ENCODE measurements at places on chromosomes 3 and 15.

DNA sequence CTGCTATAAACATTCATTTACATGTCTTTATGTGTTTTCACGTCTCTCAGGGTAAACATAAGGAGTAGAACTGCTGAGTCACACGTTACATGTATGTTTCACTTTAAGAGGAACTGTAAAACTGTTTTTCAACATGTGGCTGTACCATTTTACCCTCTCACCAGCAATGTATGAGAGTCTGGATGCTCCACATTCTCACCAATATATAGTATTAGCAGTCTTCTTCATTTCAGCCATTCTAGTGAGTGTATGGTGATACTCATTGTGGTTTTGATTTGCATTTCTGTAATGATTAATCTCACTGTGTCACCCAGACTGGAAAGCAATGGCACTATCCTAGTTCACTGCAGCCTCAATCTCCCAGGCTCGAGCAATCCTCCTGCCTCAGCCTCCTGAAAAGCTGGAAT lies 37.1 kb downstream of the PHC3 start:
- DNase-seq, result no peak

DNA sequence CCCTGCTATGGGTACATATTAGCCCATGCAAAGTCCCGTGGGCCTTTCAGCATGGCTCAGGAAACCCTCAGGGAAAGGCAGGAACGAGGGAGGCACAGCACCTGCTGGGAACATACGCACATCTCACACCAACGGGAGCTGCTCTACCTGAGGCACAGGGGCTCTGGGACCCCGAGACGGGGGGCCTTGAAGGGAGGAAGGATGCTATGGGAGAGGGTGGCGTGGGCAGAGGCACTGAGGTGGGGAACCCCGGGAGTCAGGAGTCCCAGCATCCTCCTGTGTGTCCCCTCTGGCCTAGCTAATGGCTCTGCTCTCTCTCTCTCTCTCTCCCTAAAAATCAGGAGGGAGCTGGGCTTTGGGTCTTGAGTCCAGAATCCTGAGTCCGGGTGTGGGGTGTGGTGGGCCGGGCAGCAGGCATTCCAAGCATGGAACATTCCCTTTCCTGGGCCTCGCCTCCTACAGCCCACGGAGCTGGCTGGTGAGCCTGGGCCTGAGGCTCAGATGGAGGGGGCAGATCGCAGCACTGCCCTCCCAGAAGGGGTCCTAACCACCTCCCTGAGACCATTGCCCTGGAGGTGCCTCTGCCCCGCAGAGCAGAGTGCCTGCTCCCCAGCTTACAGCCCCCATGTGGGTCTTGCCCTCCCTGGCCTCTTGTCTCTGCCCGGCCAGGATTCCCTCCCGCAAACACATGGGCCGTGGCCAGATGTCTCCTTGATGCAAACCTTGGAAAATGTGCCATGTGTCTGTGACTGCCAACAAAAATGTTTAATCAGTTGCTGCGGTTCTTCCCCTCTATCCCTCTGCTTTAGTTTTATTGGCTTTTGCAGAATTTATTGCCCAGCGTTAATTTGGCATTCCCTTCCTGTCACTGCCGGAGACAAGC lies 101.6 kb downstream of the TMEM266 start:
- DNase-seq, result no peak

- no peak for DNase-seq
These were observed 27.7 kb downstream of the RAB7A start for GRCh38 chr3:128753715-128754114.

DNA sequence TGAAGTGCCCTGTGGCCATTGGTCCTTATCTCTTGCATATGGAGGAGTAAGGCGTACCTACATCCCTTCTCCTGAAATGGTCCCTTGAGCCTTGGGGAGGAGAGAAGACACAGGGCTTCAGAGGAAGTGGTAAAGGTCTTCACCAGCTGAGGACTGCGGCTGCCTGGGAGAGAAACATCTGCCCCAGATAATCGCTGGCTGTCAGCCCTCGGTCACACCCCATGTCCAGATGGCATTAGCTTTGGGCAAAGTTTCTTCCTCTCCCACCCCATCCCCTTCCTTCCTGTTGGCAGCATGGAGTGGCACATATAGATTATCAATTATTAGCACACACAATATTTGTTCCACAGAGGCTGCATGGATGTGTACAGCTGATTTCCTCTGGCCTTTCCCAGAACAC lies 61.6 kb downstream of the LRTM1 start:
- no peak for DNase-seq

DNA sequence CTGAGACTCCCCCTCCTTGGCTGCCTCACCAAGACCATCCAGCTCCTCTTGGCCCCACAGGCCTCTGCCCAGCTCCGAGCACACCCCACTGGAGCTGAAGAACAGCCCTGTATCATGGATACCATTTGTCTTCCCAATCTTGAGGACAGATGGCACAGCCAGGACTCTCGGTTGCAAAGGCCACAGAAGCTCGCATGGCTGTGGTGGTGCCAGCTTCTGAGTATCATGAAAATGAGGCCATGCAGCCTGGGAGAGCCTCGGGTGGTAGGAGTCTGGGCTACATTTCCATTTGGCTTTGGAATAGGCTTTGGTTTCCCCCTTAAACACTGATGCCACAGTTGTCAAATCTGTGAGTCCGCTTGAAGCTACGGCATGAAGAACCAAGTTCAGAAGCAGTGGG lies 106.6 kb downstream of the SEMA5B start:
- DNase-seq, result no peak

DNA sequence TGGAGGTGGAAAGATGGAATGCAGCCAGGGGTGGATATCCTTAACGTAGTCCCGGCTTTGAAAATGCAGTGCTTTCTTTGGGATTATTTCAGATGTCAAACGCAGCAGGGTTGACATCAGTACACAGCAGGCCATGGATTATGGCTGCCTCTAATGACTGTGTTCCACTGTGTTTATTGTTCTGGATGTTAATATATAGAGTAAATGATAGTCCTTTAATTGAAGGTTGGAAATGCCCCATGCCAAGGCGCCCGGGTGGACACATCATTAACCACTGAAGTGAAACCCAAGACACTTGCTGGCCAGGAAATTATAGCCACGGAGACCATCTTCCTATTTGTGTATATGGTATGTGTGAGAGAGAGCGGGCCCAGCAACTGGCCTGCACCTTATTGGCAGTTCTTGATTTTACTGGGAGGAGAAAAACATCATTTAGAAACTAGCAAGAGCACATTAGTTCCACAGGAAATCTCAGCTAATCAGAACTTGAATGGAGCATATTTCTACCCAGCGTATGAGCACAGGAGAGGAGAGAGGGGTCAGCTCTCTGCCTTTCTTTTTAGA lies 254.9 kb upstream of the RASGRP1 start:
- no peak for DNase-seq

DNA sequence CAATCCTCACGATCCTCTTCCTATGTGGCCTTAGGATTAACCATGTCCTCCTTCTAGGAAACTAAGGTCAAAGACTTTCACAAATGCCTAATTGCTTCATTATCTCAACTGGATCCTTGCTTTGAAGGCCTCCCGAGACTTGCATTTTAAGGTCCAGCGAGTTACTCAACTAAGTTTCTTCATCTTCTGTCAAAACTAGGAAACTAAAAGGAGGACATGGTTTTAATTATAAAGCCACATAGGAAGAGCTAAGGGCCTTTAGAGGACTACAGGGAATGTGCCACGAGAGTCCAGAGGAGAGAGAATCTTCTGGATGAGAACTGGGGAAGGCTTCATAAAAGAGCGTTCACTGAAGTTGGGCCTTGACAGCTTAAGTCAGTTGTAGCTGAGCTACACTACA lies 87.8 kb upstream of the LPP start:
- no peak for DNase-seq

- no peak for DNase-seq
These were observed 19.8 kb downstream of the IL1RAP start for GRCh38 chr3:190533511-190534281.

DNA sequence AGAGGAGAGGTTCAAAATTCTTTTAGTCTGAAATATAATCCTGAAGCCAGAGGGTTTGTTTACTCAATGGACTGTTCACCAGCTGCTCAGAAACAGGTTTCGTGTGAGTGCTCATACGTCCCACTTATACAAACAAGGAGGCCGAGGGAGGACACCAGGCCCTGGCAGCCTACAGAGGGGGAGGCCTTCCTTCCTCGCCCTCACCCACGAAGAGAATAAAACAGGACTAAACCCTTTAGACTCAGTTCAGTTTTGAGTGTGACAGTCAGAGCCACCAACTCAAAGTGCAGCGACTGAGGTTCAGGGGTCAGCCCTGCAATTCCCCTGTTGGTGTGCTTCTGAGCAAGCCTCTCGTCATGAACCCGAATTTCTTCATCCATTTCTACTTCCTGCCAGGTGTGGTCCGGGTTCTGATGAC lies 17.3 kb downstream of the FAM174B start:
- DNase-seq, result no peak

- no peak for DNase-seq
These were observed 193.2 kb upstream of the TPRG1 start for GRCh38 chr3:188978421-188979171.

DNA sequence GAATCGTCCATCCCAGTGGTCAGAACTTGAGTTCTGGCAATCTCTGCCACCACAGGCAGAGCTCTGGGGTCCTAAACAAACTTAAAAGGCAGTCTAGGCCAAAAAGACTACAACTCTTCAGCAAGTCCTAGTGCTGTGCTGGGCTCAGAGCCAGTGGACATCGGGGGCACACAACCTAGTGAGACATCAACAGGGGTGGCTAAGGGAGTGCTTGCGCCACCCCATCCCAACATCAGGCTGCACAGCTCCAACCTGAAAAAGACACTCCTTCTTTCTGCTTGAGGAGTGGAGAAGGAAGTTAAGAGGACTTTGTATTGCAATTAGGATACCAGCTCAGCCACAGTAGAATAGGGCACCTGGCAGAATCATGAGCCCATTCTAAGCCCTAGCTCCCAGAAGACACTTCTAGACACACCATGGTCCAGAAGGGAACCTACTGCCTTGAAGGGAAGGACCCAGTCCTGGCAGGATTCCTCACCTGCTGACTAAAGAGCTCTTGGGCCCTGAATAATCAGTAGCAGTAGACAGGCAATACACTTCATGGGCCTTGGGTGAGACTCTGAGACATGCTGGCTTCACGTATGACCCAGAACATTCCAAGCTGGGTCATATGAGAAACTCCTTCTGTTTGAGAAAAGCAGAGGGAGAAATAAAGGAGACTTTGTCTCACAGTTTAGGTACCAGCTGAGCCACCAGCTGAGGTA lies 72.0 kb downstream of the TFDP2 start:
- no peak for DNase-seq

DNA sequence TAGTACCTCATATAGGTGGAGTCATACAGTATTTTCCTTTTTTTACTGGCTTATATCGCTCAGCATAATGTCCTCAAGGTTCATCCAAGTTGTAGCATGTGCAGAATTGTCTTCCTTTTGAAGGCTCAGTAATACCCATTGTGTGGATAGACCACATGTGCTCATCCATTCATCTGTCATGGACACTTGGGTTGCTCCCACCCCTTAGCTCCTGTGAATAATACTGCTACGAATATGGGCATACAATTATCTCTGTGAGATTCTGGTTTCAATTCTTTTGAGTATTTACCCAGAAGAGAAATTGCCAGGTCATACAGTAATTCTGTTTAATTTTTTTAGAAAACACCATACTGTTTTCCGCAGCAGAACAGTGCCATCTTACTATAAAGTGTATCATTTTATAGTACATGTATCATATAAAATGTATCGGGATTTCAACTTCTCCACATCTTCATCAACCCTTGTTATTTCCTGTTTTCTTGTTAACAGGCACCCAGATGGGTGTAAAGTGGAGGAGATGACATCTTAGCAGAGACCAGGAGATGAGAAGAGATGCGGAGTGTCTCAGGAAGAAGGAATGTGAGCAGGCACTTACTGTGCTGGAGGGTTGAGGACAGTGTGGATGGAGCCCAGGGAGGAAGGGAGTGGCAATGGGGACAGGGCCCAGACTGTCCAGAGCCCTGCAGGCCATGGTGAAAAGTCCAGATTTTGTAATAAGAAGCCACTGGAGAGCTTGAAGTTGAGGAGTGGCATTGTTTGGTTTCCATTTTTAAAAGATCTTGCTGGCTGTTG lies 27.0 kb upstream of the PRR23E start:
- DNase-seq, result no peak

GRCh38 chr3:37852771-37853170 lies 8.9 kb upstream of the CTDSPL start:
- DNase-seq, result no peak

DNA sequence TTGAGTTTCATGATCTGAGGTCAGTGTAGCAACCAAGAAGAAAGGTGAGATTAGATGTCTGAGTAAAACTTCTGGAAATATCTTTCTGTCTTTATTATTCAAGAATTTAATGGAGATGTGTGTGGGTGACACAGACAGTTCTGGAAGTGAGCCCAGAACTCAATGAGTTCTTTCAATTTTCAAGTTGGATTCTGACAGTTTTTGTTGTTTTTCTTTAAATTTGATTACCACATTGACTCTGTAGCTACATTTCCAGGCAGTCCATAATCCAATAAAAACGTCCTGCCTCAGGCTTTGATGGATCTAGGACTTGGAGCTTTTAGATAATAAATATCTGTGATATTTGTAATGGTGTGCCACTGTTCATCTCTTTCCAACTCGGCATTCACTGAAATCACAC lies 3.9 kb upstream of the PARP14 start:
- no peak for DNase-seq

GRCh38 chr3:153974614-153975013 lies 146.6 kb upstream of the ARHGEF26 start:
- DNase-seq, result no peak

DNA sequence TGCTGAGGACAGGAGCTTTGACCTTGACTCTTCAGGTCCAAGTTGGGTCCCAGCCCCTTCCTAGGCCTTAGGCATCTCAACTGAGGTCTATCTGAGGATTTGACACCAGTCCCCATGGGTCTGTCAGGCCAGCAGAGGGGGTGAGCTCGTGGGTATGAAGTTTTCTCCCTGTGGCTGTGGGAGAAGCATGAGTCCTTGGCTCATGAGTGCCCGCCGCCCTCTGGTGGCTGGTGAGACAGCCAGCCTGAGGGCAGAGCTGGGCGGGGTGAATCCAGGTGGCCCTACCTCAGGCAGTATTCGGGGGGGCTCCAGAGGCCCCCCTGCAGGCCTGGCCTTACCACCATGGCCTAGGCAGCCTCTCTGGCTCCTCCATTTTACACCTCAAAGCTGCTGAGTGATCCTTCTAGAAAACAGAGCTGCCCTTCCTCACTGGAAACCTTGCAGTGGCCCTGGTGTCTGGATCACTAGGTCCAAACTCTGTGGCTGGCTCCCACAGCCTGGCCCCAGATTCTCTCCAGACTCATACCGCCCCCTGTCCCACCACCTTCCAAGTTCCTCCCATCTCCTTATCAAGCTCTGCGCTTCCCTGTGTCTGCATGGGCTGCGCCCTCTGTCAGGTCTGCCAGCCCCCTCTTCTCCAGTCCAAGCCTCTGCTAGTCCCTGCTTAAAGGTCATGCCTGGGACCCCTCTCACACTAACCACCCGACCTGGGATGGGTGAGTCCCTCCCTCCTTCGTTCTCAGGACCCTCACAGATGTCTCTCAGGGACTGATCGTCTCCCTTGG lies 16.1 kb downstream of the SH2D7 start:
- peak; percentile 71 for DNase-seq

DNA sequence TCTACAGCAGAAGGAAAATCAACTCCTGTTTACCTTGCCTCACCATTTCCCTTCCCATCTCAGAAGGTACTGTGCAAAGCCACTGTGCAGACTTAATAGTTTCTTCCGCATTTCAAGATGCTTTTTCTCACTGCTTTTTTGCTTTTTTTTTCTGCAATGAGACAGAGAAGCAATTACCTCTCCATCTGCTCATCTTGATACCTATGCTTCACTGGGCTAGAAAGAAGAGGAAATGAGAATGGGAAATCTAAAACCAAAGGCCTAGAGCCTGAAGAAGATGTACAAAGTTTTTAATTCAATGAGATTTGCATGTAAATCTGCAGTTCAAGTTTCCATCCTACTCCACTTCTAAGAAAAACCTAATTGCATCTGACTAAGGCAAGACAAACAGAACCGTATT lies 238.1 kb upstream of the SETMAR start:
- no peak for DNase-seq

Measured in stimulated activated CD4-positive, alpha-beta T cell treated with anti-CD3 and anti-CD28 coated beads, Interleukin-2, amount 100 ng/mL, for 48 hours (primary cell).